IMR-90 (cell line): ENCODE measurements at places on chromosomes 13 and 19. TPM values are rescaled to one million over a fixed set of nuclear protein-coding genes. Genes with fewer than 3 reads are reported as not detected.

The ZNF813 gene
- 3.4 and 6.1 TPM in 2 replicates for total RNA-seq

GRCh38 chr13:44128552-44129001 lies 245.0 kb upstream of the SERP2 start:
- H3K27ac ChIP-seq, result no peak overlapping the region
- H3K27me3 ChIP-seq, result no peaks in the 10 kb centered on the region
- no peak overlapping the region for H3K4me3 ChIP-seq
- peak; percentile 65 for DNase-seq

DNA sequence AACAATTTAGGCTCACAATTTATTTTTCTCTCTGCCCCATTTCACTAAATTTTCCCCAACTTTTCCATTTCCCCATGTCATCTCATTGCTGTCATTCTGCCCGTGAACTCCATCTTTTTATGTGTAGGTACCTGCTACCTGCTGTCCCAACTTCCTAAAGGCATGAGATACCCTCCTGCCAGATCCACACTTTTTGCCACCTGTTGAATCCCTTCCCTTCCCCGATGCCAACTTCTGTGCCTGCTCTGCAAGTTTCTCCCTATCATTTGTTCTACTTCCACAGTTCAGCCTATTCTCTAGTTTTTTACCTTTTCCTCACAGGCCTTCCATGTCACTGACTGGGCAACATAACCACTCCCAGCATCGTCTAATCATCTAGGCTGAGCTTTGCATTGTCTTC lies 607.5 kb upstream of the KLF12 start:
- no peak overlapping the region for H3K4me3 ChIP-seq
- H3K27me3 ChIP-seq, result 0 out of 2 replicates have a peak, but pooled peaks cover 2% of the 10 kb centered on the region
- no peak overlapping the region for H3K27ac ChIP-seq
- no peaks in the 10 kb centered on the region for H3K36me3 ChIP-seq

- no peak for DNase-seq
- H3K4me1 ChIP-seq, result peaks cover 9% of the 10 kb centered on the region
- H3K27me3 ChIP-seq, result no peaks in the 10 kb centered on the region
- H3K4me3 ChIP-seq, result no peak overlapping the region
These were observed 90.0 kb downstream of the CAB39L start for GRCh38 chr13:49353908-49354307.

The PEG3 gene
- not detected in 2 replicates for total RNA-seq

DNA sequence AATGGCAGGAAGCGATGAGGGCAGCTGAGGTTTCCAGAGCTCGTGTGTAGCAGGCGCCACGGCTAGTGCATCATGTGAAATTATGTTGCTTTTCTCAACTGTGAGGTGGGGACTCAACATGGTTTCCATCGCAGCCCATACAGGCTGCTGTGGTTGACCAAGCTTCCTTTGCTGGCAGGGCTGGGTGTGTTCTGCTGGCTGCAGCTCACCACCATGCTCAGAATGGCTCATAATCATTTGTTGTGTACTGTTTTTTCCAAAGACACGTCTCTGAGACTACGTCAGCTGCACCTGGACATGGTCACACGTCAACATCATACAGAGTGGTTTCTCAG lies 16.1 kb upstream of the RASA3 start:
- no peak overlapping the region for H3K4me3 ChIP-seq
- H3K27me3 ChIP-seq, result peaks cover 28% of the 10 kb centered on the region; the same call in 1 of the 2 replicates
- H3K27ac ChIP-seq, result no peak overlapping the region
- H3K36me3 ChIP-seq, result no peaks in the 10 kb centered on the region
- DNase-seq, result no peak
